ENCODE measurements at places on chromosomes 1 and 21. TPM values are rescaled to one million over a fixed set of nuclear protein-coding genes. Genes with fewer than 3 reads are reported as not detected.

Gene USH2A
- total RNA-seq, result not detected

- no peak for DNase-seq
Measured at GRCh38 chr1:85554630-85555327, 25.8 kb upstream of the CCN1 start.

Gene PAQR6
- total RNA-seq, result 7.1 TPM

DNA sequence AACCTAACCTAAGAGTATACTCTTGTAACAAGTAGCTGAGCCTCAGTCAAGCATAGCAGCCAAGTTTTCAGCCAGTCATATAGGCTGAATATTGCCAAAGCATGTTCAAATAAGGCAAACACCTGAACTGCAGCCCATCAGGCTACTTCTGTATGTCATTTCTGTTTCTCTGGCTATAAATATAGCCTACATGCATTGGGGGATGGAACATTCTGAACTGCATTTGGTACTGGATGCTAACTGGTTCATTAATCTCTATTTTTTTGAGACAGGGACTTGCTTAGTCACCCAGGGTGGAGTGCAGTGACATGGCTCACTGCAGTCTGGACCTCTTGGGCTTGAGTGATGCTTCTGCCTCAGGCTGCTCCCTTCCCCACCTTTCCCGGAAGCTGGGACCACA, 37.3 kb downstream of the MAST2 start:
- DNase-seq, result no peak

- no peak for DNase-seq
Measured at GRCh38 chr1:51686450-51686849, 69.6 kb downstream of the OSBPL9 start.

- DNase-seq, result no peak
Measured at GRCh38 chr1:178634445-178634844, 90.6 kb upstream of the RALGPS2 start.

Gene SH3D21
- total RNA-seq, result 19.0 TPM

GRCh38 chr1:179177182-179177581, 52.3 kb downstream of the ABL2 start:
- DNase-seq, result no peak

GRCh38 chr1:241939798-241940197, 17.8 kb upstream of the BECN2 start:
- no peak for DNase-seq

DNA sequence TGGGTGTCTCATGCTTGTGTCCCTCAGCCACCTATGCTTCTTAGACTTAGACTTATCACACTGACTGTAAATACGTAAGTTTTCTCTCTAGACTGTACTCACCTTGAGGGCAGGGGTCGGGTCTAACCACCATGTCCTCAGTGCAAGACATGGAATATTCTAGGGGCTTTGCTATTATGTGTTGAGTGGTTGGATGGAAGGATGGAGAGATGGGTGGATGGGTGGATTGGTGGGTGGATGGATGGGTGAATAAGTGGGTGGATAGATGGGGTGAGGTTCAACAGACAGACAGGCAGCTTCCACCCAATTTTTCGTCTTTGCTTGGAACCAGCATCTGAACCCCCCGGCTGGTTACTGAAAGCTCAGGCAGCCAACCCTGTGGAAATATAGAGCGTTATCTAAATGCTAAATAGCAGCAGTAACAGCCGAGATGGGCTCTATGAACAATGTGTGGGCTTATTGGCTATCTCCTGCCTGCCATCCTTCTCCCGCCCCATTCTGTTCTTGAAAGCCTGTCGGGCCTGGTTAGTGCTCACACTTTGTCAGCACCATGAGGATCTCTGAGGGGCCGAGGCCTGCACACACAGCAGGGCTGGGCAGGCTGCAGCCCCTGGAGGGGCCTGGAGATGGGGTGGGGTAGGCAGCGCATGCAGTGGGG, 130.7 kb downstream of the ACTL8 start:
- no peak for DNase-seq

Data from activated T-helper 2 cell treated with anti-CD3 and anti-CD28 coated beads, Interferon-gamma antibody, Interleukin-2, Interleukin-4, amounts not matched to agents 10 μg/mL and 5 μg/mL and 100 μg/mL, durations not matched to agents 14 hours and 24 hours and 36 hours (primary cell).